ENCODE measurements at places on chromosomes 13 and 19. TPM values are rescaled to one million over a fixed set of nuclear protein-coding genes. Genes with fewer than 3 reads are reported as not detected.
A peak's percentile ranks its signal among the peaks of the same experiment; 100 is the strongest.

The TEX101 gene
- not detected for total RNA-seq

The ZNF773 gene
- 4.6 TPM for total RNA-seq

The ZSCAN4 gene
- total RNA-seq, result not detected

The ADPRHL1 gene
- total RNA-seq, result 3.3 TPM

The ZNF610 gene
- 1.3 TPM for total RNA-seq

The PRTN3 gene
- total RNA-seq, result not detected

The ZNF776 gene
- 8.6 TPM for total RNA-seq

The MIR17HG gene
- 3.7 TPM for total RNA-seq

The ZNF793 gene
- 1.7 TPM for total RNA-seq

The BCKDHA gene
- 24.0 TPM for total RNA-seq

The AP1M1 gene
- 126 TPM for total RNA-seq

The SIGLEC5 gene
- total RNA-seq, result not detected

DNA sequence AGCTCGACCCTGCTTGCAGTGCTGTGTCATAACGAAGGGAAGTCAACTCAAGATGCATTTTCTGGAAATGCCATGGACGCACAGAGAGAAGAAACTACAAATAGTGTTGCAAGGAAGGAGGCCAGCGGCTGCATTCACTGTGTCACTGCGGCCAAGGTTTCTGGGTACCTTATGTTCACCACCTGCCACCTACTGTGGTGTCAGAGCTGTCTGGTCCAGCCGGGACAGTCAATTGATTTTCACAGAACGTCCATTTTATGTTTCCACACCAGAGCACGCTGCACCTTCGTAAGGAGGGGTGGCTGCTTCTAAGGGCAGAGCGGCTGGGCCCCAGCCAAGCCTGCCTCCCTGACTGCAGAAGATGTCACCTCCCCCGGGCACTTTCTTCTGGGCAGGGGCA lies 17.7 kb downstream of the TSHZ3 start:
- DNase-seq, result no peak

DNA sequence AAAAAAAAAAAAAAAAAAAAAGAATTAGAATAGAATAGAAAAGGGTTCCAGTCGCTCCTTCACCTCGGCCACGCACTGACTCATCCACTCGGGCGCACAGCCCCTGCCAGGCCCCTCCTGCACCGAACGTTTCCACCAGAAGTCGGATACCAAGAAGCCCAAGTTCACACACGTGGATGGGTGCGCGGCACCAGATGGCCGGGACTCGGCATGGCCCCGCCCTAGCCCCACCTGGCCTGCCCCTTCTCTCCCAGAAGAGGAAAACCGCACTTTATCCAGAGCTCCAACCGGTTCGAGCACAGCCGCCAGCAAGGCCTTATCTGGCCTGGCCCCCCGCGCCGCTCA lies 5.9 kb downstream of the PRR36 start:
- DNase-seq, result no peak

GRCh38 chr13:79084802-79085424 lies 321.1 kb downstream of the RBM26 start:
- DNase-seq, result no peak

DNA sequence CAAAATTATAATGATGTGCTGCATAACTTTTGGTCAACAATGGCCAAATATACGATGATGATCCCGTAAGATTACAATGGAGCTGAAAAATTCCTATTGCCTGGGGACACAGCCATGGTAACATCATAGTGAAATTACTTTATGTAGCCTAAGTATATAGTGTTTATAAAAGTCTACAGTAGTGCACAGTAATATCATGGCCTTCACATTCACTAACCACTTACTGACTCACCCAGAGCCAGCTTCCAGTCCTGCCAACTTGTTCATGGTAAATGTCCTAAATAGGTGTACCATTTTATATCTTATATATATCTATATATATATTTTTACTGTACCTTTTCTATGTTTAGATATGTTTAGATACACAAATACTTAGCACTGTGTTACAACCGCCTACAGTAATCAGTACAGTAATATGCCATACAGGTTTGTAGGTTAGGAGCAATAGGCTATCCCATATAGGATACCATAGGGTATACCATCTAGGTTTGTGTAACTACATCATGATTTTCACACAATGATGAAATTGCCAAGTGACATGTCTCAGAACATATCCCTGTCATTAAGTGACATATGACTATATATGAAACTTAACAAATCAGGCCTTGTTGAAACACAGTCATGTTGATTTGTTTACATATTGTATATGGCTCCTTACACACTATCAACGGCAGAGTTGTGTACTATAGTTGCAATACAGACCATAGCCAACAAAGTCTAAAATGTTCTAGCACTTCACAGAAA lies 23.7 kb downstream of the DIS3 start:
- no peak for DNase-seq

GRCh38 chr13:26484196-26484595 lies 73.3 kb upstream of the WASF3 start:
- DNase-seq, result no peak

GRCh38 chr19:47020992-47021496 lies 1.4 kb downstream of the NPAS1 start:
- DNase-seq, result no peak

GRCh38 chr19:6499052-6499790 lies 2.9 kb downstream of the TUBB4A start:
- DNase-seq, result no peak

DNA sequence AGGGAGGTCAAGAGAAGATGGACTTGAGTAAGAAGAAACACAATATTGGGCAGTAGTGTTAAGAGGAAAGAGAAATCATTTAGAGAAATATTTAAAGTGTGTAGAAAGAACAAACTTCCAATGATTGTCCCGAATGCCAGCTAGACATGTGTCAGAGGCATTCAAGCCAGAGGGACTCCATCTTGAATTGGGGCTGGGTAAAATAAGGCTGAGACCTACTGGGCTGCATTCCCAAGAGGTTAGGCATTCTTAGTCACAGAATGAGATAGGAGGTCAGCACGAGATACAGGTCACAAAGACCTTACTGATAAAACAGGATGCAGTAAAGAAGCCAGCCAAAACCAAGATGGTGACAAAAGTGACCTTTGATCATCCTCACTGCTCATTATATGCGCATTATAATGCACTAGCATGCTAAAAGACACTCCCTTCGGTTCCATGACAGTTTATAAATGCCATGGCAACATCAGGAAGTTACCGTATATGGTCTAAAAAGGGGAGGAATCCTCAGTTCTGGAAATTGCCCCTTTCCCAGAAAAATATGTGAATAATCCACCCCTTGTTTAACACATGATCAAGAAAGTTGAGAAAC lies 127.0 kb upstream of the IPO5 start:
- DNase-seq, result no peak

GRCh38 chr19:57406516-57407123 lies 4.3 kb upstream of the ZNF17 start:
- DNase-seq, result peak; percentile 22

GRCh38 chr13:109818886-109819285 lies 32.5 kb upstream of the IRS2 start:
- DNase-seq, result no peak

DNA sequence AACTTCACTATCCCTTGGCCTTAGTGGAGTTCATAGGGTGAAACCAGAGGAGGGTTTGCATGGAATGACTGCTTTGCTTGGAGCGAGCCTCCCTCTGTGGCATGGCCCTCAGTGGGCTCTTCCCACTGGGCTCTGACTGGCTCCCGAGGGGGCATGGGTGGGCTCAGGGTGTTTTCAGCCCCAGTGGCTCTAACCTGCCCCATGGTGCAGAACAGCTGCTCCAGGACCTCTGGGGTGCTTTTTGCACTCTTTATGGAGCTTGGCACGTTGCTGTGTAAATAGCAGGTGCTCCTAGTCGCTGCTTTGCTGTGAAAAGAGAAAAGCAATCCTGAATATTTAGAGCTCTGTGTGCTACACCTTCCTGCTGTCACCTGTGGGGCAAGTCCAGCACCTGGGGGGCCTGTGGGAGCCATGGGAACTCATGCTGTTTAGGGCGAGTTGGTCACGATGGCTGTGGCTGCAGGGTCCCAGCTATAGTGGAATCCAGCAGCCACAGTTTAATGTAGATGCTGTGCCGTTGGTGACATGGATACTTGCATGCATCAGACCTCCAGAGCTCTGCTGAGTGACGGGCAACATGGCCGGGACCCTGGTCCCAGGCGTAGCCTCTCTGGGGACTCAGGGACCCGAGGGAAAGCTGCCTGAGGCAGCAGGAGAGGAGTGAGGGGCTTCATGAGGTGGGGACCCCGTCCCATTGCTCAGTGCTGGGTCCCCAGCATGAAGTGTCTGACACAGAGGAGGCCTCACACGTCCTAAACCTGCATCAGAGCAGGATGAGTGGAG lies 14.3 kb upstream of the MCF2L start:
- no peak for DNase-seq

GRCh38 chr13:100721885-100722512 lies 47.4 kb upstream of the TMTC4 start:
- peak; percentile 7 for DNase-seq

- no peak for DNase-seq
Measured at GRCh38 chr13:109205315-109205714, 575.9 kb downstream of the MYO16 start.

DNA sequence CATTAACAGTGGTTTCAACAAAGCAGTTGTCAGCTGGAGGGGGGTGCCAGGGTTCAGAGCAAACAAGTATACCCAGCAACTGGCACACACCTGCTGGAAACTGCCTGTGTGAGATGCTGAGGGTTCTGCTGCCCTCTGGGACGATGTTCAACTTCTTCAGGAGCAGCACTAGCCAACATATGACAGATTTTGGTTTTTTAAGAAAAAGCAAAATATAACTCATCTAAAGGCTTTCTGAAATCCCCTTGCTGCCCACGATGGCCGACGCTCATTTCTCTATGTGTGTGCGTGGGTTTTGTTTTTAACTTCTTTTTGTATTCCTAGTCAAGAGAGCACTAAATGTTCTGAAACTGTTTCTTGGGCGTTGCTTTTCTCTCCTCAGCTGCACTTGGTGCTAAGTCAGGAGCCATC lies 79.9 kb downstream of the MRPL57 start:
- DNase-seq, result no peak

DNA sequence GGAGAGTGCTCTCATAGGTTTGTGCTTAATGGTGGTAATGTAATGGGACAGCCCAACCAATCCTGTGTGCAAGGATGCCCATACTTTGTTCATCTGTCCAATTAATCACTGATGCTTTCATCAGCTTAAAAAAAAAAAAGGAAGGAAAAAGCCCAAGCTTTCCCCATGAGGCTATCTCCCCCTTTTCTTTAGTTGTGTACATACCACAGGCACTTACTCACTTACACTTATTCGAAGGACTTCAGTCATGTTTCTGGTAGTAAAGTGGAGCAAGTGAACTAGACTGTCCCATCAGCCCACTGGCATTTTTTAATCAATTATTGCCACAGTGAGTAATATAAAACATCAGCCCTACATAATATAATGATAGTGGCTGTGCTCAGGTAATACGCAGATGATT lies 183.5 kb upstream of the UFM1 start:
- DNase-seq, result no peak

- DNase-seq, result no peak
Measured at GRCh38 chr13:50123002-50123401, 107.8 kb downstream of the KCNRG start.

DNA sequence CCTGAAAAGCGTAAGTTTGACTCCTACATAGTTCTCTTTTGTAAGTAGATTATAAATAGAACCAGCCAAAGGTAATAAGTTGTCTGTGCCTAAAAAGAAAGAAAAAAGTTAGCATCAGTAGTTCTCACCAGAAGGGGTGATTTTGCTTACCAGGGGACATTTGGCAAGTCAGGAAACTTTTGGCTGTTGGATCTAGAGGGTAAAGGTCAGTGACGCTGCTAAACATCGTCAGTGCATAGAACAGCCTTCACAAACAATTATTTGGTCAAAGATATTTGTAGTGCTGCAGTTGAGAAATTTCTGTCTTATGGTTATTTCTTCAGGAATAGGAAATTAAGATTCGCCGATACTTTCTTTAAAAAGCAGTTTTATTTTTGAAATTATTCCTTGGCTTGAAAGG lies 2.0 kb downstream of the USPL1 start:
- no peak for DNase-seq

DNA sequence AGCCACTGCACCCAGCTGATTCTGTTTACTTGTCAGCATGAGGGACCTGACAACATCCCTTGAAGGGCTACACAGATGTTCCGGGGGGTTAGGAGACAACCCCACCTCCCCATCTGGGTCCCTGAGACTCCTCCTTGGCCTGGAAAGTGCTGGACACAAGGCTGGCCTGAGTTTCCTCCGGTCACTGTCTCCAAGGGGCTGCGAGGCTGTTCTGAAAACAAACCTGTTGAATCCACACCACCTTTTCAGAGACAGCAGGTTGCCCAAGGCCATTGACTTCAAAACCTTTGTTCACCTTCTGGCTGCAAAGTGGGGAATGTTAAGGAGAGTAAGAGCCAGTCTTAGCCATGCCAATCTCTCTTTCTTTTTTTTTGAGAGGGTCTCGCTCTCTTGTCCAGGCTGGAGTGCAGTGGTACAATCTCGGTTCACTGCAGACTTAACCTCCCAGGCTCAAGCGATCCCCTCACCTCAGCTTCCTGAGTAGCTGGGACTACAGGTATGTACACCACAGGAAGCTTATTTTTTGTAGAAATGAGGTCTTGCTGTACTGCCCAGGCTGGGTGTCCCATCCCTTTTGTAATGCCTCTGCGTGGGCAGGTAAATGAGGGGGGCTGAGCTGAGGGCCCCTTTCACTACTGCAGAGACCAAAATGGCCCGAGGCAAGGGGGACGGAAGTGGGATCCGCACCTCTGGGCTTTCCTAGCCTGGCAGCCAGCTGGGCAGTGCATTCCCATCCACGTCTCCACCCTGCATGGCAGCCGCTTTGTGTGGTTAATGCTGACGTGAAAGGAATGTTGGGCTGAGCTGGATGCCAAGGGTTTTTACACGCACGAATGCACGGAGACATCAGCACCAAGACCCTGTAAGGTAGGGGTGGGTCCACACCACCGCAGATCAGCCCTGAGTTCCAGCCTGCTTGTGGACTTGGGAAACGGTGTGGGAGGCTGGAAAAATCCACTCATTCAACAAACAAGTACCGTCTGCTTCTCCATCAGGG lies 1.9 kb upstream of the ZNF628 start:
- DNase-seq, result peak; percentile 83

DNA sequence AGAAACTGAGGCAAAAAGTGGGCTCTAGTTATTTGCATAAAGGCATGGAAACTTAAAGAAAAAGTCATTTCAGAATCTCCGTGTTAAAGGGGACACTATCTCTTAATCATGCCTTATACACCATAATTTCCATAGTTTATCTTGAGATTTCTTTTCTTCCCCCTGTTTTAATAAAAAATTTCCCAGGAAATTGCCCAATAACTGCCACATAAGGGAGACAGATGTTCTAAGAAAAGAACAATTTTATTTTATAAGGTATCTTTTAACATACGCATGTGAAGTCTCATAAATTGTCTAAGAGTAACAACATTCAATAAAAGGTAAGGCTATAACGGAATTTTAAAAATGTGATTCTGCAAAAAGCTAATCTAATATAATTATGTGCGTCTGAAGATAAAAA lies 371.3 kb downstream of the IRS2 start:
- DNase-seq, result no peak

DNA sequence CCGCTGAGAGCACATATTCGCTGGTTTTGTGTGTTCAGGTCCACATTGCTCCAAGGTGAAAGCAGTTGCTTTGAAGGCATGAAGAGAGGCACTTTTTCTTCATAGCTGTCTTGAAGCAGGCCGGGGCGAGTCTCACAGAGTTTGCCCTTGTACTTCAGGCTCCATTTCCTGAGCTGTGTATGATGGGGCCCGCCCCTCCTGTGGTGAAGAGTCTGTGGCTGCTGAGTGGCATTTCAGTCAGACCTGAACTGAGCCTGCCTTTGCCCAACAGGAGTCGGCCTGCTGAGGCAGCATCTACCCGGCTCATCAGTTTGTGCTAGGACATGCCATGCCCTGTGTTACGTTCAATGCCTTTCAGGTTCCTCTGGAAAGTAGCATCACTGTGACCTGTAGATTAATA lies 44.4 kb upstream of the C1QTNF9 start:
- DNase-seq, result no peak
